ENCODE measurements at places on chromosomes 11 and 22. TPM values are rescaled to one million over a fixed set of nuclear protein-coding genes. Genes with fewer than 3 reads are reported as not detected.

- peak; percentile 89 for DNase-seq
Observed at GRCh38 chr22:31474743-31475142, 14.9 kb downstream of the EIF4ENIF1 start.

DNA sequence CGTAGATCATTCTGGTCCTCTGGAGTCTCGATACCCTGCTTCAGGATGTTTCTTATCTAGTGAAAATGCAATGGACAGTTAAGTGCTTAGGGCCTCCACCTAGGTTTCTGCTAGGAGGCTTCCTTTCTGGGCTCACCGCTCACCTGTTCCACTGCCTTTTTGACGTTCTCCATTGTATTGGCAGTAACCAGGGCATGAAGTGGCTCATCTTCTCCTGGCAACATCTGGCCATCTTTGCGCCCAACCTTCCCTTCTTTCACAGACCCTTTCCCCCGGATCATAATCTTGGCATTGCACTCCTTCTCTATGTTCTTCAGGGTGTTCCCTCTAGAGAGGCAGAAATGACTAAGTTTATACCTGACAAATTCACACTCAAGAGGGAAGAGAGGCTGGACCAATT is 9.1 kb downstream of the SF1 start:
- no peak for DNase-seq

DNA sequence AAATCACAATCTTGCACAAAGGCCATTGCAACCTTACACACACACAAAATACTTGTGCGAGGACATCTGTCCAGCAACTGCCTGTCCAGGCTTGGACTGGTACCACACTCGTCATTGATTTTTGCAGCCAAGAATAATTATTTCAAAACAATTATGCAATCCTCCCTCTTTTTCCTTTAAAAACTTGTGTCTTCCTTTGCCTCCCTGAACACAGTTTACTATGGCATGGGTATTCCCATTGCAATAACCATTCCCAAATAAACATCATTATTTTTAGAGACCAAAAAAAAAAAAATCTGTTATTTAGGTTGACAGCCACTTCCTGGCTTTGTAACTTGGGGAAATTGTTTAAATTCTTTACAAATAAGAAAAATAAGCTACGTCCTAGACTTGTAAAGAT is 54.0 kb downstream of the C11orf91 start:
- peak; percentile 23 for DNase-seq

MS4A15 gene
- total RNA-seq, result not detected

DNA sequence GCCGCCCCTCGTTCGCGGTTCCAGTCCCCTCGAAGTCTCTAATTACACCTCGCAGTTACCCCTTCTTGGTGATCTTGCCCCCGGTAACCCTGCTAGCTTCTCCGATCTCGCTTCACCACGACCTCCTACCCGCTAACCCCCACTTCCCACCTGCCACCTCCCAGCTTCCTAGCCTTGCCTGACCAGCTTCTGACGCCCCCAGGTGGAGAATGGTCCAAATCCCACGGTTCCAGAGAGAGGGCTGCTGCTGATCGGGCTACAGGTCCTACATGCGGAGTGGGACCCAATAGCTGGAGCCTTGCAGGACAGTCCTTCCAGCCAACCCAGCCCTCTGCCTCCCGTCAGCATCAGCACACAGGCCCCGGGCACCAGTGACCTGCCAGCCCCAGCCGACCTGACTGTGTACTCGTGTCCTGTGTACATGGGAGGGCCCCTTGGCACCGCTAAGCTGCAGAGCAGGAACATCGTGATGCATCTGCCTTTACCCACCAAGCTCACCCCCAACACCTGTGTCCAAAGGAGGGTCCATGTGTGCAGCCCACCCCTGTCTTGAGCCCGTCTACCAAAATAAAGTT is 31.9 kb downstream of the RRP8 start:
- DNase-seq, result no peak

- DNase-seq, result no peak
Observed at GRCh38 chr11:62182147-62182891, 7.7 kb upstream of the SCGB1D1 start.

- DNase-seq, result peak; percentile 82
Observed at GRCh38 chr22:39820256-39820655, 73.3 kb downstream of the ENTHD1 start.

DNA sequence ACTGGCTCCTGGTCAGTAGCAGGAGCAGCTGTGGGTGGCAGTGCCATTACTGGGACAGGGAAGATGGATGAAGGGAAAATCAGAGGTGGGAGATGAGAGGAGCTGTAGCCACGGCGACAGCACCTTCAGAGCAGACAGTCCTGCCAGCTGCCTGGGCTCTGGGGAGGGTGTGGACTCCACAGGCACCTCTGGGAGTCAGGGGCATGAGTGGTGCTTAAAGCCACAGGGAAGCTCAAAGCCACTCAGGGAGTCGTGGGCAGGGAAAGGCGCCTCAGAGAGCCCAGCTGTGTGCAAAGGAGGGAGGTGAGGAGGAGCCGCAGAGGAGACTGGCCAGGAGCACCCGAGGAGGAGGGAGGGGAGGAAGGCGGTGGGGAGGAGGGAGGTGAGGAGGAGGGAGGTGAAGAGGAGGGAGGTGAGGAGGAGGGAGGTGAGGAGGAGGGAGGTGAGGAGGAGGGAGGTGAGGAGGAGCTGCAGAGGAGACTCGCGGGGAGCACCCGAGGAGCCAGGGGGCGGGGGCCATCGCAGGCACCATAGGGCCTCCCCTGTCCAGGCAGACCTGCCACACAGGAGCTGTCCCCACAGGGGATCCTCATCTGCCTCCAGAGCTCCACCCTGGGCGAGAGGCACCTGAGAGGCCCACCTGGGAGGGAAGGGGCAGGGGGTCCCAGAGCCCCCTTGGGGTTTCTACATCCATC is 977.6 kb downstream of the BRD1 start:
- DNase-seq, result no peak

GRCh38 chr22:30386960-30387827 is at the start of gene RNF215:
Gene RNF215, minus strand, starts transcription at chr22:30387411. Its CDS starts 98 bp downstream, at chr22:30387313.
- peak; percentile 64 for DNase-seq

DNA sequence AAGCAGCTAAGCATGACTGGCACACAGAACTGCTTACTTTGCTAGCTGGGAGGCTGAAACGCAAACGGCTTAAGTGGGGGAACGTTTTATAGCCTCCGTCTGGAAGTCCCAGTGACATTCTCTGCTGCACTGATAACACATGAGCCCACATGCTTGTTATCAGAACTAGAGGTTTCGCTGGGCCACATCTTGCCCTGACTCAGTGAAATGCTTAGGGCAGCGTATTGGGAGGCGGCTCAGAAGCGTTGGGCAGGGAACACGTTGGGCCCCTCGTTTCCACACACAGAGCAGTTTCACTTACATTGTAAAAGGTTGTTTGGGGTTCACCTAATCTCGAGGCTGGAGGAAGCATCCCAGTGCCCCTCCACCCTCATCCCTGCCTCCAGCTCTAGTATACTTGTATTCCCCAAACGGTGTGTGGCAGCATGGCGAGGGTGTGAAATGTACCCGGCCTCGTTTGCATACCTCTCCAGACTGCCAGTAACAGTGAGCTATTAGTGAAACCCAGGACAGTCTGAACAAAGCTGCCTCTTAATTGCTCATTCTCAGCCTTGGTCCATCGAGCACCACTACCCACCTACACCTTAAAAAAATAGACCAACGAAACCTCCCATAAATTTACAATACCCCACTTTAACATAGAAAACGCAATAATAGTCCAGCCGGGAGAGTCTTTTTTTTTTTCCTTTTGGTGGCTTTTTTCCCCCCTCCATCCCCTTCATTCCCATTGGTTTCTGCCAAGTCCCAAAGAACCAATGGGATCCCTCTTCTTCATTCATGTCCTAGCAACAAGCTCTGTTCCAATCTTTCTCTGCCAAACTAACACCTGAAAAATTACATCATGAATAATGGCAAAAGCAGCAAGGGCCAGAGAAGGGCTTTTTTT is 218.8 kb upstream of the SORL1-AS1 start:
- peak; percentile 49 for DNase-seq

DNA sequence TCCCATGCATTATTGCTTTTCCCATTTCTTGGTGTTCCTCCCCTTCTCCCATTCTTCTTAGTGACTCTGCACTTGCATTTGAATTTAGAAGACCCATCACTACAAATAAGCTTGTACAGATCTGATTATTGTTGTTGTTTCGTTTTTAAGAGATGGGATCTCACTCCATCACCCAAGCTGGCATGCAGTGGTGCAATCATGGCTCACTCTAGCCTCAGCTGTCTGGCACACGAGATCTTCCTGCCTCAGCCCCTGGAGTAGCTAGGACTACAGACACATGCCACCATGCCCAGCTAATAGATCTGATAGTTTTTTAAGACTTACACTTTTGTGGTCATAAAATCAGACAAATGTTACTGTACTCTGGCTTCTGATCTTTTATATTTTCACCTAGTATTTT is 252.1 kb downstream of the DDX10 start:
- DNase-seq, result no peak

ANGPTL5 gene
- not detected for total RNA-seq

DNA sequence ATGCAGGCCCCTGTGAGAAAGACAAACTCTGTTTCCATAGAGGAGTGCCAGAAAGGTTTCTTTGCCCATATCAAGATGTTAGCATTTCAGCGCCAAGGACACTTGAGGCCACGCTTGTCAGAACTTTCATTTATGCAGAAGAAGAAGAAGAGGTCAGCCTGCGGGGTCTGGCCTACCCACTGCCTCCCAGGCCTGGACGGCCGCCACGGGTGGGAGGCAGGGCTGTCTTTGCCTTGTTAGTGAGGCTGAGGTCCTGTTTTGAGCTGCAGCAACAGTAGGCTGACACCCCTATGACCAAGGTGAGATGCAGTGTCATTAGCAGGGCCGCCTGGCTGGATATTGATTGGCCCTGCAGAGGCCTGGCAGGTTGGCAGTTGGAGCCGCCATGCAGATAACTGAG is 183.9 kb downstream of the GRIK4 start:
- DNase-seq, result no peak

DNA sequence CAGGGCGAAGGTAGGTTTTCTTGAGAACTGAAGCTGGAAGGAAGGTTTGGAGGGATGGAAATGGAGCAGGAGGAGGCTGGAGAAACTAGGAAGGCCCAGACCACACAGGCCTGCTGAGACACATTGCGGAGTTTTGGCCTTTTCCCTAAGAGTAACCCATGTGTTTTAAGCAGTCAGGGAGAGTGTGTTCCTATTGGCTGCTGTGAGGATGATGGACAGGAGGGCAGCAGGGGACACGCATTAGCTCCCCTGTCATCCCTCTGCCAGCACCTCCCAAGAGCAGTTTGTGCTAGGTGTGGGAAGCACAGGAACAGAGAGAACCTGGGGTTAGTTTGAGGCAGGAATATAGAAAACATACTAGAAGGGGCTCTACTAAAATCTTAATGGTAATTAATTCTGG is 842.1 kb downstream of the TBC1D22A start:
- no peak for DNase-seq

DNA sequence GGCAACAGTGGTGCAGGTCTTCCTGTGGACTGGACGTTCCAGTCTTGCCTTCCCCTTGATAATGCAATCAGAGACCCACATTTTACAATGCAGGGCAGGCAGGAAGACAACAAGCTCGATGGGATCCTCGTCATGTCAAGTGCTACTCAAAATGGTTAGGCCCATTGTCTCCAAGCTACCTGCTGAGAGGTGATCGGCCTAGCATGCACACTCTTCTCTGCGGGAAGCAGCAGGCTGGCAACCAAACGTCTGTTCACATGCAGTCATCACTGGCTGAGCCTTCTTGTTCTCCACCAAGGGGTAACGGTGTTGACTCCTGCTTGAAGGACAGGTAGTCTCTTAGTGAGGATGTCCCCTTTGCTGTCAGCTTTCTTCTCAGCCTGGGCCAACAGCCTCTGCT is 25.5 kb upstream of the CD82 start:
- no peak for DNase-seq

DNA sequence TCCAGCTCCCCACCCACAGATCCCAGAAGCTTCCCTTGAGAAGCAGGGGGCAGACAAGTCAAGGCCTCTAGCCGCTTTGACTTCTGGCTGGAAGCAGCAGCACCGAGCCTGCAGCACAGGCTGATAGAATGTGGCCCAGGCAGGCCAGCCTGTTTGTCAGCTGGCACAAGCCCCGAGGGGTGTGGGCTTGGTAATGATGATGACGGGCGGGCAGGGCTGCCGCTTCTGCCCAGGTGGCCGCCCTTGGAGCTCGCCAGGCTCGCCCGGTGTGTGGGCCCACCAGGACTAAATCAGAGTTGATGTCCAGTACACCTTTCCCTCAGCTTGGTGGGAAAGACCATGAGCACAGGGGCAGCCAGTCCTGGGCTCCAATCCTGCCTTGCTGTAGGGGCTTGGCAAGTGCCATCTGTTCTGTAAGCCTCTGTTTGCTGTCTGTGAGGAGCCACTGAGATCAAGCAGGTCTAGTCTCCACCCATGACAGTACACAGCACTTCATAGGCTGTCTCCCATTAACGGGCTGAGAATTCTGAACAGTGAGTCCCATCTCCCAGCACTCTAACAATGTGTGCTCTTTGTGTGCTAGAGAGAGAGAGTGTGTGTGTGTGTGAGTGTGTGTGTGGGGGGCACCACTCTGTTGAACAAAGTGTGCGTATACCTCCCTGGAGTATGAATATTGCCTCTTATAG is 26.8 kb downstream of the MICAL2 start:
- DNase-seq, result no peak

SLC22A12 gene
- not detected for total RNA-seq

NCR3LG1 gene
- 3.9 TPM for total RNA-seq

DNA sequence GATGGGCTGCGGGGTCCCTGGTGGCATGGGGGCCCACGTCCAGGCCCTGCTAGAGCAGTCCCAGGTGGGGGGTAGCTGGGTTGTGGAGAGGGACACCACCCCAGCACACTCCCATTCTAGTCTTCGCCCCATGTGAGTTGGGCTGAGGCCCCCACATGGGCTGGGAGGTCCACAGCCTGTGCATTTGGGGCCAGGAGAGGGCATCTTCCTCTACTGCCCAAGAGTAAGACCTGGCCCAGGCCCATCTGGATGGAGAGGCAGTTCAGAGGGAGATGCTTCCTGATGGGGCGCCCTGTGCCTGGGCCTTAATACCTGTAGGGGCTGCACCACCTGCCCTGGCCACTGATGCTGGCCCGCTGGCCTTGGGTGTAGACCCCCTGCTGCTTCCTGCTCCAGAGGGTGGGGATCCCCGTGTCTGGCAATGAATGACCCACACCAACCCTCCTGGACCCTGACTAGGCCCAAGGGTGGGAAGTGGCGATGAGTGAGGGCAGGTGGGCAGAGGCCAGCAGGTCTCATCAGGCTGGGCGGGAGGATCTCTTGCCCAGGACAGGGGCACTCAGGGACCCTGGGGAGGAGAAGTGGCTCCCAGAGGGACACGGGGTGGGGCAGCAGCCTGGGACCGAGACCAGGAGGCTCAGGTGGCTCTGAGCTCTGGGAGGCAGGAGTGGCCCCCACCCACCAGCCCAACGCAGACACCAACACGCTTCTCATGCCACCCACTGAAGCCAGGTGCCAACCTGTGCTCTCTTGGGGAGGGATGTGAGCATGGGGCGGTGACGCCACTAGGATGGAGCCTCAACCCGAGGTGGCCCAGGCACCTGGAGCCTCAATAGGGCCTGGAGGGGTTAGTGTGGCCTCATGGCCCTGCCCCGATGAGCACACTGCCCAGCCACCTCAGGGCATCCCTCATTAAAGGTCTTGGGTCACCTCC is 17.4 kb upstream of the GNB1L start:
- DNase-seq, result no peak

CLMP gene
- total RNA-seq, result 56.1 TPM

- DNase-seq, result no peak
Observed at GRCh38 chr11:845872-846495, 3.3 kb downstream of the TSPAN4 start.

POLD3 gene
- total RNA-seq, result 9.1 TPM
